ENCODE measurements at places on chromosomes 7 and 10.
A peak's percentile ranks its signal among the peaks of the same experiment; 100 is the strongest.

- DNase-seq: no peak
These were observed 93.6 kb upstream of the PCBD1 start for GRCh38 chr10:70981936-70982335.

- peak; percentile 78 for DNase-seq
These were observed at the start of gene NUP205 for GRCh38 chr7:135557455-135558336. NUP205 (plus strand) TSS chr7:135557917; CDS start chr7:135557945, 28 bp downstream.

DNA sequence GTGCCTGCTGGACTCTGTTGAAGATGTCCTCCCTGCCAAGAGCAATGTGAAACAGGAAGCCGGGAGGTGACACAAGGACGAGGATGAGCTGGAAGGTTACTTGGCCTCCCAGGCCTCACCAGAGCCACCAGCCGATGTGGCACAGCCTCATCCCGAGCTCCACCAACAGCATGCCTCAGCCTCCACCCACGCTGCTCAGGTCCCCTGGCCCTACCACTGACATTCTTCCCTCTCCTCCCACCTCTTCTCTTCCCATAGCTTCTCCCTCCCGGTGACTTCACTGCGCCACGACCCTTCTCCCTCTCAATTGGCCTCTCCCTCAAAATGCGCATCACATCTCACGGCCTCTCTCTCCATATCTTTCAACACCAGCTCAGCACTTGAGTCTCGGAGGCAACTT lies 249.9 kb downstream of the SKAP2 start:
- no peak for DNase-seq

GRCh38 chr7:117098457-117098856 lies 145.2 kb downstream of the ST7 start:
- DNase-seq: peak; percentile 97

DNA sequence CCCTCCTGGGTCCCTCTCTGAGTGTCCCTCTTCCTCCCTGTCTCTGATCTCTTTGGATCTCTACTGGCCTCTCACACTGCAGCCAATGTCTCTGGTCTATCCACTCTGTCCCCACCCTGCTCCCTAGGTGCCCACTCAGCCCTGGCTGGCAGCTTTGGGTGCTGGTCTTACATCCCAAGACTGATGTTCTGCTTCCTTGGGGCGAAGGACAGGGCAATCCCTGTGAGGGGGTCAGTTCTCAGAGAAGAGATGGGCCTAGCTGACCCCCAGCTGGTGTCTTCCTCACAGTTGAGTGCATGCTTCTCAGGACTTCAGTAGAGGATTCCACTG lies 51.7 kb upstream of the CAMK2B start:
- no peak for DNase-seq

DNA sequence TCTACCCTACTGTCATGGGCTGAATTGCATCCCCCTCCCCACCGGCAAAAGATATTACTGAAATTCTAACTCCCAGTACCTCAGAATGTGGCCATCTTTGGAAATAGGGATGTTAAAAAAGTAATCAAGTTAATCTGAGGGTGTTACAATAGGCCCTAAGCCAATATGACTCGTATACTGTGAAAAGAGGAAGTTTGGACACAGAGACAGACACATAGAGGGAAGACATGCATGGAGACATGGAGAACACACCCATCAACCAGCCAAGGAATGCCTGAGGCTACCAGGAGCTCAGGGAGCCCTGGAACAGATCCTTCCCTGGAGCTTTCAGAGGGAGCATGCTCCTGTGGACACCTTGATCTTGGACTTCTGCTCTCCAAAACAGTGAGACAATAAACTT lies 138.2 kb upstream of the ADO start:
- DNase-seq: no peak

DNA sequence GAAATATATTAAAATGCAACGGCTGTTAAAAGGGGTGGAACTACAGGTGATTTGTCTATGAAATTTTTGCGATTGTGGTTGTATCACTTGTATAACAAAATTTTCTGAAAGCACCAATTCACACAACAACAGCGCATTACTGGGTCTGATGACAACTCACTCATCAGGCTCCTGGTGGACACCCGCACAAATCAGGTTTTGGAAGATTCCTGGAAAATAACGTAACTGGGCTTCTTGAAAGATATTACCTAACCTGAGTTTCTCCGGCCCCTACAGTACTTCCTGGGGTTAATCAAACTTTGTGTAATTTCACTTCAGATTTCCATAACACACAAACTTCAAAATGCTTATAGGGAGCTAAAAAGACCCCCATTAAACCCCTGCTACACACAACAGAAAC lies 7.6 kb downstream of the SNX8 start:
- no peak for DNase-seq

DNA sequence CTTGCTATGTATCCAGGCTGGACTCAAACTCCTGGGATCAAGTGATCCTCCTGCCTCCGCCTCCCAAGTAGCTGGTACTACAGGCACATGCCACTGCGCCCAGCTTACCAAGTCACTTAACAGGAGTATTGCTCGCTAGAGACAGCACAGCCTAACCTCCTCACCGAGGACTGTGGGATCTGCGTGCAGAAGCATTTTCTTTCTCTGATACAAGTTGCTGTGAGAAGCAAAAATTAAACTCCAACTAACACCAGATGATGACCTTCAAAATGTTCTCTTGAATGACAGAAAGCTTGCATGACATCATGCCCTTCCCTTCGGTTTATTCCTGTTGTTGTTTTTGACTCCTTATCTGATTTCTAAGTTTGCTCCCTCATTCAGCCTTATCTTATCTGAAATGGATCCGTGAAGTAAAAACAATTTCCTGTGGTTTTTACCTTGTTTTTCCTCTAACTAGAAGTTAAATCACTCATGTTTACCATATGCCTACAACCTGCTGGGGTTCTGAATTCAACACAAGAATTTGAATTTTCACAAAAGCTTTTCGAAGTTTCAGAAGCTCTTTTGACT lies 94.4 kb upstream of the KIF5B start:
- DNase-seq: no peak

DNA sequence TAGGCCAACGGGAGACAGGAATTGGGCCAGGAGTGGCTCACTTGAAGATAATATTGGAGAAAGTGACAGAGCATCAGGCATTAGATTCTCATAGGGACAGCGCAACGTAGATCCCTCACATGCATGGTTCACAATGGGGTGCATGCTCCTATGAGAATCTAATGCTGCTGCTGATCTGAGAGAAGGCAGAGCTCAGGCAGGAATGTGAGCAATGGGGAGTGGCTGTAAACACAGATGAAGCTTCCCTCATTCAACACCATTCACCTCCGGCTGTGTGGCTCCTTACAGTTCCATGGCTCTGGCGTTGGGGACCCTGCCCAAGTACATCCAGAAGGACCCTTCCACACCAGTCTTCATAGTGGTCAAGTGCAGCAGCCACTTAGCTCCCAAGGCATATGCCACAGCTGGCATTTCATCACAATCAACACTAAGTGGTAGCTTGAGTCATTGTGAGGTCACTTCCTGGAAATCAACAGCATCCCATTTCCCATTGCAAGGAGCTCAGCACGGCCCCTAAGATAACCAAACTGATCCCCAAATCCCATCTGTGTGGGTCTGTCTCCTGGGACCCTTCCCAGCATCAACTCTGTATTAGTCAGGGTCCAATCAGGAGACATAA lies 174.5 kb downstream of the TPST1 start:
- DNase-seq: peak; percentile 54

DNA sequence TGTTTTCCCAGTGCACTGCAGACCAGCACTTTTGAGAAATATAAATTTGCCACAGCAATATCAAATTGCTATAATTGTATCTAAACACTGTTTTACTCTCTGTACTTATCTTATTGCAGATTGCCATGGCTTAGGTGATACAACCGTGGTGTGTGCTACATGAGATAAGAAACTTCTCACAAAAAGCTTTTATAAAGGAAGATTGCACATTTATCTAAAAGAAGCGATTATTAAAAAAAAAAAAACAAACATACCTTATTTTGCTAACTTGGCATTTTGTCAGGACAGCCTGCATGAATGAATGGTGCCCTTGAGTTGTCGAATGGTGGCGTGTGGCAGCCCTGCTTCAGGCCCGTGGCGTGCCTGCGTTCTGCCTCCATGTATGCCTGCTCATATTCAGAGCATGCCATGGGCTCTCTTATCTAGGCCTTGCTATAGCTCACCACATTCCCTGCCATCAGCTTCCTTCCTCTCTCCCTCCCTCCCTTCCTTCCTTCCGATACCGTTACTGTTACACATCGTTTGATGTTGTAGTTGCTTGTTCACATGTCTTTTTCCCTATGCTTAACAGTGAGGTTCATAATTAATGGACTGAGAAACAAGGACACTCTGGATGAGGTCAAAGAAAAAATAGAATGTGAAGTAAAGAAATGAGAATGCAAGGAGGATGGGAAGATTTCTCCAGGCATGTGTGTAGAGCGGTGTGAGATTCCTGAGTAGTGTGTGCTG lies 34.9 kb downstream of the PRKAR2B start:
- no peak for DNase-seq

DNA sequence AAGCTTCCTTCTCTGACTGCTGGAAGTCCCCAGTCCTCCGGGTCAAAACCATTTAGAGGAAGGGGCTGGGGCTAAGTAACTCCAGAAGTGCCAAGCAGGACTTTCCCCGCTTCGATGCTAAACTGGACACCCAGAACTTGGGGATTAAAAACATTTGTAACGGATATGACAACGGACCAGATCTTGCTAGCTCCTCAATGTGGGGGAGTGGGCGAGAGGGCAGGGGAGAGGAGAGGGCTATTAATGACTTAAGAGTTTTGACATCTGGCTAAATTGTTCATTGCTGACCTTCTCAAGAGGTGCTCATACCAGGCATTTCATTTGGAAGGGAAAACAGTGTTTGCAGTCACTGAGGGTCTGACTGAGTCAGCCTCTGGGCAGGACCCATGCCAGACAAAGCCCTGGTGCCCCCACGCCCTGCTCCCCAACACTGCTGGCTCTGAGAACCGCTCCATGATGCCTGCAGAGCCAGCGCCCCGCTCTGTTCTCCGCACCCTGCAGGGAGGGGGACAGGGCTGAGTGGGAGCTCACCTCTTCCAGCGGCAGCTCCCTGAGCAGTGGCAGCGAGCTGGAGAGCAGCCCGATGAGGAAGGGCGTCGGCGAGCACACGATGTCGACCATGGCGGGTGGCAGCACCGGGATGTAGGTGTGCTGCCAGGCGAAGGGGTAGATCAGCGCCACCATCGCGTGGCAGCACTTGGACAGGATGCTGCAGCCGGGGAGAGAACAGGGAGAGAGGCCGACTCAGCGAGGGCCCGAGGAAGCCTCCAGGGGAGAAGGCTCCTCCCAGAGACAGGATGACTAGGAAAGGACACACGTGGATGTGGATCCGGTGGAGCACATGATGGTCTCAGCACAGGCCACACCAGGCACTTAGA lies 47.7 kb upstream of the MKRN1 start:
- DNase-seq: no peak

DNA sequence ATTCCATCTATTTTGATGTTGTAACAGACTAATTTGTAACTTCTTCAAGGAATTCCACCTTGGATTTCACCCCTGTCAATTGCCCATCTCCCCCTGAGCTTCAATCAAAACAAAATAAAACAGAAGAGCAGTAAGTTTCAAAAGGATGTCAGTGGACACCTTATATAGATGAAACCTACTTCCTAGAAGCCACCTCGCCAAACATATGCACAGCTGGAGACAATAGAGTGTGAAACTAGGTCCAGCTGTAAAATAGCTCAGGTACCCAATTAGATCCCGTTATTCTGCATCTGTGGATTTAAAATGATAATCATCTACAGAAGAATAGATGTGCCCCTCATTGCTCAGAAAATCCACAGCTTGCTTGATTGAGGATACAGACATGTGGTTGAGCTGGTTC lies 598.6 kb downstream of the SH2D4B start:
- no peak for DNase-seq

- no peak for DNase-seq
These were observed 41.9 kb downstream of the PDE6C start for GRCh38 chr10:93654201-93654600.

DNA sequence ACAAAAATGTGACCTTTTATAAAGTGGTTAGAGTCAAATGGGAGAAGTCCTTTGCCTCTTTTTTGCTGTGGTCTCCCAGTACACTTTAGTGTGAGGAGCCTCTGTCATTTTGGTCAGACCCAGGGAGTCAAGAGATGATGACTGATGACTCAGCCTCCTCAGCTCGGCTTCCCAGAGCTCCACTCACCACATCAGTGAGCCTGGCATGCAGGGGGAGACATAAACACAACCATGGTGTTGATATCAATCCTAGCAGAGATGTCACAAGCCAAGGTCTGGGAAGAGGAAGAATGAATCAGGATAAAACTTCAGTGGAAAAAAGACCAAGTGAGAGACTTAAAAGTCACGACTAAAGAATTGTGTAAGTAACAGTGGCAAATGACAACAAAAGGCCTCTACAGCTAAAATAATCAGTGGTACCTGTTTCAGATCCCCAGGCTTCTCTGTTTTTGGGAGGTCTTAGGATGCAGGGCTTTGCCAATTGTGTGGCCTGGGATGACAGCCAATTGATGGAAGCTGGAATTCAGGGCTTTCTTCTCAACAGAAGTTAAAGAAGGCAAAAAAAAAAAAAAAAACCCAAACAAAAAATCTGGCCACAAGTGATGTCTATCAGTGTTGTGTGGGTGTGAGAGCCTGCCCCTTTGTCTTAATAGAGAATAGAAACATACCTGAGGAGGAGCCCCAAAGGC lies 50.2 kb downstream of the TFAM start:
- DNase-seq: peak; percentile 100

- no peak for DNase-seq
These were observed 3.8 kb upstream of the TMEM140 start for GRCh38 chr7:135143885-135144668.

- peak; percentile 13 for DNase-seq
These were observed 101.1 kb downstream of the MAGI2 start for GRCh38 chr7:79352323-79352722.

- DNase-seq: no peak
These were observed 3.1 kb downstream of the CPA1 start for GRCh38 chr7:130383187-130383980.

- peak; percentile 82 for DNase-seq
These were observed 33.2 kb downstream of the C7orf33 start for GRCh38 chr7:148623586-148624282.

DNA sequence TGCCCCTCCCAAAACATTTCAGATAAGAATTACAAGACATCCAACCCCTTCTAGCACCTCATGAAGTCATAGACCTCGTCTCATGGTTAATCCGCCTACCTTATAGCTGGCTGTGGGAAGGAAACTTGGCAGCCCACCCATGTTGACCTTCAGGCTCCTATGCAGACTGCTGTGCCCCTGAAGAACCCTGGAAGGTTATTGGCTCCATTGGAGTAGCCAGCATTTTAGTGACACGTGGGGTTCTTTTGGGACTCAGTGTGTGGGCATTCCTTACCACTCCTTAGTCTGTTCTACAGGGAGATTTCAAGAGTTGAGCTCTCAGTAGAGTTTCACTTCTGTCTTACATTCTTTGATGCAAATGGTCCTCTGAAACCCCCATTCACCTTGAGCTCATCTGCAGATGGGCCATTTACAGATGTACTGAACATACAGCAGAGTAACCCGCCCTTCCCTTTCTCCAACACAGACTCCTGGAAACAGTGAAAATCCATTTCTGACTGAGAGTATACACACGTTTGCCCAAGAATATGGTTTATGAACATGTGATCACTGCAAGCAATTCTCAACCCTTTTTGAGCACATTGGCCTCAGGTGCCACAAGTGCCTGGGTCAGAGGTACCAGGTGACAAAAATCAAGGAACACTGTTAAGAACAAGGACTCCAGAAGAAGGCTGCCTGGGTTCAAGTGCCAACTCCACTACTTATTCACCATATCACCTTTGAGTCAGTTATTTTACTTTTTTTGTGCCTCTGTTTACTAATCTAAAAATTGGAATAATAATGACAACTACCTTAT lies 54.0 kb upstream of the HECW1 start:
- no peak for DNase-seq

Data from AG10803 (cell line).